ENCODE measurements at places on chromosomes 4 and X.

DNA sequence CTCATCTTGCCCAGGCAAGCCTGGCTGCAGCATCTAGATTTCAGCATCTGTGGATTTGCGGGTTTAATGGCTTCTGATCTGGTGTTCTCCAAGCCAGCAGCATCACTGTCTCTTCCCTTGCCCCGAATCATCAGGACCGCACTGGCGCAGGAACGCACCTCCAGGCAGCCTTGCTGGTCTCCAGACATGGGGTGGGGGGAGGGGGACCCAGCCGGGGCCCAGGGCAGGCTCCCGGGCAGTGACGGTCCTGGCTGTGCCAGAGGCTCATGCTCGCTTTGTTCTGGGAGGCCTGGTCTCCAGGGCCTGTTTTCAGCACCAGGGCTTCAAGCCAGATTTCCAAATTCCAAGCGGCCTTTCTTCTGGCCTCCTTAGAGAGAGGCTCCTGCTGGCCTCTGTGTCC is 4.9 kb downstream of the CFAP99 start:
- no peak for DNase-seq

DNA sequence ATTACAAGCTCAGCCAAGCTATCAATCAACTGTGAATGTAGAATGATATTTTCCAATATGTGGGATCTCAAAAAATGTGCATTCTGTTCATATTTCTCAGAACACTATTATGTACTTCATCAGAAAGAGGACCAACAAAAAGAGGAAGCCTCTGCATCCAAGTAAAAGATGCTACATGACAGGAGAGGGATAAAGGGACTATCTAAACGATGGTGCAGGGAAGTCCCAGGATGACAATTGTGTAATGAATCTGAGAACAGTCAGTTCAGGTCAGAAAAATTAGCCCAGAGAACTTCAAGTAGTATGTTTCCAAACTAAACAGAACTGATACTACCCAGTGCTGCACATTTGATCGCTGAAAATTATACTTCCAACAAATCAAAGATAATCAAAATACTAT is 127.0 kb downstream of the ZNF330 start:
- no peak for DNase-seq

DNA sequence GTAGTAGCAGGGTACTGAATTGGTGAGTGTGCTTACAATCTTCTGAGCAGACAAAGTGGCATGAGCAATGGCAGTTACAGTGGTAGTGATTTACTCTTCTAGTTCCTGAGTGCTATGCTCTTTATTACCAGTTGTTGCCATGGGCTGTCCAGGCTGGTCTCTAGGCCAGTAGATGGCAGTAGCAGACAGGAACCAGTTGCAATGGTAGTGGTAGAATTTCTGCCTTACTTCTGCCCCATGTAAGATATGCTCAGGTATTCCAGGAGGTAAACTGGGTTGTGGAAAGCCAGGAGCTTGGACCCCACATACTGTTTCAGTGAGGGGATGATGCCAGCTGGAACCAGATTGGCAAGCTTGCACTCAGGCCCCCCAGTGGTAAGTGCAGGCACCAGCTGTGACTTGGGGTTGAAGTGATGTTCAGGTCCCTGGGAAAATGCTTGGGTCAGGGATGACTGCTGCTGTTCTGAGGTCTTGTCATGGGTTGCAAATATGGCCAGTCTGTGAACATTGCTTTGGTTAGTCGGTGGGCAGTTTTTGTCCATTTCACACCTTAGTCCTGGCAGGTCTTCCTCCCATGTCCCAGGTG is 63.0 kb upstream of the ZXDB start:
- DNase-seq: no peak

DNA sequence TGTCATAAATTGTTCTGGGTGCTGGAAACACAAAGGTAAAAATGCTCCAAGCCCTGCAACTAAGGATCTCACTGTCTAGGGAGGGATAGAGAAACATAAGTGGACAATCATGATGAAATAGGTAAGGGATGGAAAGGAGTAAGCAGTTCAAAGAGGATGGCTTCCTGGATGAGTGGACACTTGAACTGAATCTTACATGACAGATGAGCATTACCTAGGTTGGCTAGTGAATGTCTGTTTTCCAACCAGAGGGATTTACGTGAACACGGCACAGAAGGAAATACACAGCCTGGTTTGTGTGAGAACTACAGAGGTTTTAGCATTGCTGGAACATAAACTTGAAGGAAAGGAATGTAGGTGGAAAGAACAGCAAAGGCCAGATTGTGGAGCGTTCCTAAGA is 150.2 kb upstream of the GALNT7 start:
- no peak for DNase-seq

GRCh38 chr4:77084019-77084639 is 8.3 kb upstream of the CCNI start:
- no peak for DNase-seq

All from amygdala (tissue), 56 donors.